Fibroblast of skin of right quadriceps (primary cell): ENCODE measurements at places on chromosomes 5 and 9.

- no peak for DNase-seq
Observed at GRCh38 chr9:36924757-36925432, 109.2 kb downstream of the PAX5 start.

GRCh38 chr9:132214027-132214622 lies 52.3 kb downstream of the NTNG2 start:
- DNase-seq: peak; percentile 92

DNA sequence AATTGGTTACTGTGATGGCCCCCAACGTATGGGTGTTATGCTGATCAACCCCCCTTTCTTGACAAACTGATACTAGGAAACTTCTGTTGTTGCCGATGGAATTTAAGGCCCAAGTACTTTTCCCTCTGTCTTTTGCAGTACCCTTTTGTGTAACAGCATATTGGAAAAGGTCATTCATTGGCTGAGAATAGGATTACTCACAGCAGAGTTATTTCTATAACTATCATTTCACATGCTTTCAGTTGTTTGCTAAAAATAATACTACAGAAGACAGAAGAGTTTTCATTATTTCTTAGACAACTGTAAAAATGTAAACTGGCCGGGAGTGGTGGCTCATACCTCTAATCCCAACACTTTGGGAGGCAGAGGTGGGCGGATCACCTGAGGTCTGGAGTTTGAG lies 329.5 kb downstream of the KIAA0825 start:
- DNase-seq: peak; percentile 55

DNA sequence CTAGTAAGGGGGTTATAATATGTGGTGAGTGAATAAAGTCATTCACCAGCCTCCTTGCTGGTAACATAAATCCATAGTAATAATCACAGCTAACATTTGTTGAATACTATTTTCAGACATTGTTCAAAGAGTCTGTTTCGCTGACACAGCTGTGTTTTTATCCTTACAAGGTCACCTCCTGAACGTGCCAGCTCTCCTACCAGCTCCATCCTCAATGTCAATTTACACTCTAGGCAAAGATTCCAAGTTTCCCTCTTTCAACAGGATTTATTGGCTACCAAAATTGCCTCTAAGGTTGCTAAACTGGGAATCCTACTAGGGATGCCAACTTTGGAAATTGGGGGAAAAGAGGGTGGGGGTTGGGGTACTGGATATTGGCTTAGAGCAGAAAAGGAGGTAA lies 30.7 kb upstream of the SMC5 start:
- no peak for DNase-seq

- DNase-seq: no peak
Observed at GRCh38 chr9:121395558-121395957, 25.5 kb upstream of the STOM start.

GRCh38 chr5:2123874-2124273 lies 241.1 kb upstream of the IRX4 start:
- no peak for DNase-seq

DNA sequence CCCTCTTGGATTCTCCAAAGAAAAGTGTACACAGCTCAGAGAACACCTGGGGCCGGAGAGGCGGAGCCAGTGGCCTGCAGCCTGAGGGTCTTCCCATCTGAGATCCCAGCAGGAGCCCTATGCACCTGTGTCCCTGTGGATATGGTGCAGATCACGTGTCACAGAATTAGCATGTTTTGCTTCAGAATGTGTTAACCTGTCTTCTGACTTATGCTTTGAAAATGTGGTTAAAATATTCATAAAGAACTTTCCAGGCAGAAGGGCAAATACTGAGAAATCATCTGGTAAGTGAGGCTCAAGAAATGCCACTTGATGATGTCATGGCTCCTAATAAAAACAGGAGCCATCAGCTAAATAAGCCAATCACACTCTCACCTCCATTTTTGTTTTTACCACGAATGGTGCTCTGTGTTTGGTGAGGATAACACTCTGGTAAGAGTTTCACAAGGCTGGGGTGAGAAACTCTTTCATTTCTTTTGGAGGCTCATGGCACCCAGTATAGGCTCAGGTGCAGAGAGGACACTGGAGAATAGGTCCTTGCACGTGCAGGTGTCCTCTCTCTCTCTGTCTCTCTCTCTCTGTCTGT lies 279.8 kb downstream of the FSTL4 start:
- no peak for DNase-seq

DNA sequence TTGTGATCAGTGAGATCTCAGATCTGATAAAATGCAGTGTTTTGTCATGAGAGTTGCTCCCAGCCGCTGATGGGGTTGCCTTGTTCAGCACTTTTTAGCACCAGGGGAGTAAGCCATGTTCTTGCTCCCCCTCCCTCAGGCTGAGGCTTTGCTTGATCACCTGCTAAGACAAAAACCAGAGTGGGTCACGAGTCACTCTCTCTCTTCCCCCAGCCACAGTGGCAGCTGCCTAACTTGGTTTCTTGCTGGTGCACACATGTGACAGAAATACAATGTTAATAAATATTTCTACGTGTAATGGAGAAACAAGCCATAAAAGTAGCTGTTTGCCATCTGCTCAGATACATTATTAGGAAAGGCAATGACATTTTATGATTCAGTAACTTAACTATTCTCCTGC lies 212.4 kb upstream of the DMRT1 start:
- no peak for DNase-seq
